ENCODE measurements at places on chromosomes 12 and 14.

GRCh38 chr12:95368931-95369330, 105.0 kb upstream of the METAP2 start:
- DNase-seq, result no peak

DNA sequence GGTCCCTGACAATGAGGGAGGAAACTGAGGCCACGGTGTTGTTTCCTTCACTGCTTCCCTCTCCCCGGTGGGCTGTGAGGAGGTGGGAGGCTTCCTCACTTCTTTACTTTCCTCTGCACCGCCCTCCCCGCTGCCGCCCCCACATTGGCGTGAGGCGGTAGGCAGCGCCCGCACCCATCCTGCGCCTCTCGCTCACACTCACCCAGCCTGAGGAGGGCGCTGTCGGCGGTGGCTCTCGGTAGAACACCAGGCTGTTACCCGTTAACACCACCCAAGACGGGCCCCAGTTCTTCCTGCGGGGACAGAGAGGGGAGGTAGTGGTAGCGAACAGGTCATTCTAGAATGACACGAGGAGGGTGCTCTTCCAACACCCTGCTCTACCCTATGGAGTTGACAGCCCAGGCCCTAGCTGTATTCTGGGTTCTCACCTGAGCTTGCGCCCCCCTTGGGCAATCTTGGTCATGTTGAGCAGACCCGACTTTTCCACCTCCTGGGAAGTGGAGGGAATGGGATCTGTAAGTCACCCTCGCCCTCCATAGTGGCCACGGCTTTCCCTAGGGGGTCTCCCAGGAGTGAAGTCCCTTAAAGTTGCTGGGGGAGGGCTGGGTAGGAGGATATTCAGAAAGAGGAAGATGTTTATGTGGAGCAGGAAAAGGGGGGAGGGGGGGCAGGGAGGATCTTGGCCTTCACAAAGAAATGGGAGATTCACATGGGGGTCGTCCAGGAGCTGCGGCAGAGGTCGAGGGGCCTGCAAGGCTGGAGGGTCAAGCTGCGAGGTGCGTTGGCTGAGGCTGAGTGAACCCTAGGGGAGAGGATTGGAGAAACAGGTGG, 3.3 kb downstream of the ARHGAP9 start:
- peak; percentile 68 for DNase-seq

GRCh38 chr12:65607401-65607841, 216.9 kb upstream of the HMGA2 start:
- no peak for DNase-seq

GRCh38 chr14:55803873-55804553, 224.0 kb downstream of the KTN1 start:
- no peak for DNase-seq

DNA sequence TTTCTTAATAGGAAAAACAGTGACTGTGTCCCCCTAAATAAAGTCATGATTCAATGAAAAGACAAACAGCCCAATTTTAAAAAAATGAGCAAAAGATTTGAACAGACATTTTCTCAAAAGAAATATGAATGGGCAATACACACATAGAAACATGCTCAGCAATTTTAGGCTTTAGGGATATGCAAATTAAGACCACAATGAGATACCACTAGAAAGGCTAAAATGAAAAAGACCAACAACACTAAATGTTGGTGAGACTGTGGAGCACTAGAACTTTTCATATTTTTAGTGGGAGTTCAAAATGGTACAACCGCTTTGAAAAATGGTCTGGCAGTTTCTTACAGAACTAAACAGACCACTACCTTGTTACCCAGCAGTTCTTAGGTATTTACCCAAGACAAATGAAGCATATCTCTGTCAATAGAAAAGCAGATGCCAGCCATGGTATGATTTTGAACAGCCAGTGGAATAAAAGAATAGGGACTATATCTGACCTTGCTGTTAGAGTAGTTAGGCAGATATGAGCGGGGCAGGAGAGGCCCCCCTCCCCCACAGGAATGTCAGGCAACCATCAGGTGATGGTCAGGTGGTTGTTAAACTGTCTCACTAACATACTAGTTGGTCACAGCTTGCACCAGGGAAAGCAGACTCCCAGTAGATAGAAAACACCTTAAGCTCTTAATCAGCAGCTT, 108.8 kb downstream of the PRKCH start:
- DNase-seq, result no peak

- DNase-seq, result no peak
Observed at GRCh38 chr12:39138268-39138667, 232.9 kb upstream of the CPNE8 start.

DNA sequence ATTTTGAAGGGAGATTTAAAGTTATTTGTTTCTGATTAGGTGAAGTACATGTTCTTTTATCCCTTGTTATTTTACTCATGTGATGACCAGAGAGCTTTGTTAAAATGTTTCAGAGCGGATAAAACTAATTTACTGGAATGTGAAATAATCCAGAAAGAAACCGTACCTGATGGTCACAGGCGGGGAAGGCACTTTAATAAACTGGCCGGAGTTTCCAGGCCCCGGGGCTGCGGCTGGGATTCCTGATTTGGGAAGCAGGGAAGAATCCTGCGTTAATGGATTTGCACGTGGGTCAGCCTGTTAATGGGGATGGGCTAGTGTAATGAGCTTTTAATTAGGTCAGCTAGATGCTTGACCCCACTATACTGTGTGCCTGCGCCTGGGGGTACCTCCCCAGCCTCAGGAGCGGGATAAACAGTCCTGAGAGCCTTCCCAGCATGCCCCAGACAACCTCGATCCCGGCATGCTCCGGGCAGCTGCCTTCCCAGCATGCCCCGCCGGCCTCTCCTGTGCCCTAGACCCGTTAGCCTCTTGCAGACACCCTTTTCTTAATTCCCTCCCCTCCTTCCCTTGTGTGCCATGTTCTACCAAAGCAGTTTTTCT, 208.6 kb upstream of the CDKN3 start:
- DNase-seq, result no peak

- peak; percentile 24 for DNase-seq
Observed at GRCh38 chr14:21070610-21071224, 613 bp downstream of the ARHGEF40 start.

DNA sequence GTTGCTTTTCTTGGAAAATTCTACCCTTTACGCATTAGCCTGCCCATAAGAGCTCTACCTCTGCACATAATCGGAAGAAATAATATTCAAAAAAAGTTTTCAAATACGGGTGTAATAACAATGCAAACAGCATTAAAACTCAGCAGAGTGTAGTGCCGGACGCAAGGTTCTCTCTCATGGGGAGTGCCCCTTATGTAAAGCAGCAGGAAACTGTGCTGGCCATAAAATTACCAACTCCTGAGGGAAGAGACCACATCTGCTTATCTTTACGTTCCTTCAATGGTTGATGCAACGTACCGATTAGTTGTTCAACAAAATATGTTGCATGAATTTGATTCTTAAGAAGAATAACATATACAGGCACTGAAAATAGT, 118.7 kb upstream of the TMCC3 start:
- no peak for DNase-seq

GRCh38 chr12:91721023-91721422, 424.6 kb downstream of the BTG1 start:
- DNase-seq, result no peak

DNA sequence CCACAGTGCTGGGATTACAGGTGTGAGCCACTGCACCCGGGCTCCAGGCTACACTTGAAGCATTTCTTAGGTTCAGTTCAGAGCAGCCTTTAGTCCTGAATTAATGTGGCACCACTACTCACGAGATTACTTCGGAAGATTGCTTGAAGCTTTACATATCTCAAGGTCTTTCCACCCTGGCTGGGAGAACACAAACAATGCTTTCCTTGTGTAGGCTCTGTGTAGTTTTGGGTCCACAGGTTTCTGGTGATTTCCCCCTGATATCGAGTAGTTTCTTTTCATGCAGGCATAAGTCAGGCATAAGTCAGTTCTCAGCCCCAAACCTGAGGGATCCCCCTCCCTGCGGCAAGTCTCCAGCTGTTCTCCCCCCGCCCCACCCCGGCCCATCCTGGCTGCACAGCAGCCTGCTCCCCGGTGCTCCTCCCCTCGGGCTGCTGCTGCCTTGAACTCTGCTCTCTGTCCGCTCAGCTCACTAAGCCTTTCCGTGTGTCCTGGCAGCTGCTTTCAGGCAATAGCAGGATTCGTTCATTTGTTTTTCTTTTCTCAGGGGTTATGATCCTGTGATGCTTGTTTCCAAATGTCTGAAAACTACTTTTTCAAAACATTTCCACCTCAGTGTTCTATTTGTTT, 417.7 kb downstream of the TMEM121 start:
- DNase-seq, result no peak

DNA sequence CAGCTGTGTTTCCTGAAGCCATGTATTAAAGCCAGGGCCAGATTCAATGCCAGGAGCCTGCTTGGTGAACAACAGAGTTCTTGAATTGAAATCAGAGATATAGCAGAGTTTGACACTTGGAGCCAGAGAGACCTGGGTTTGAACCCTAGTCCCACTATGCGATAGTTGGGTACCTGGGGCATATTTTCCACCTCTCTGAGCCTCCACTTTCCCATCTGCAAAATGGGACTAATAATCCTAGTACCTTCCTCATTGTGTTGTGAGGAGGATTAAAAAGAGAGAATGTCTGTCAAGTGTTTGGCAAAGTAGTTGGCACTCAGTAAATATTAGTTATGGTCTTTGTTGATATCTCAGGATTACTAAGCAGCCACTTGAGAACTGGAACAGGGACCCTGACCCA, 6.0 kb upstream of the HRK start:
- DNase-seq, result no peak

GRCh38 chr14:103892247-103892646, 36.0 kb upstream of the TDRD9 start:
- no peak for DNase-seq

GRCh38 chr12:123896767-123897166, 75.9 kb downstream of the CCDC92 start:
- no peak for DNase-seq

- no peak for DNase-seq
Observed at GRCh38 chr14:91145391-91146160, 31.7 kb downstream of the DGLUCY start.

DNA sequence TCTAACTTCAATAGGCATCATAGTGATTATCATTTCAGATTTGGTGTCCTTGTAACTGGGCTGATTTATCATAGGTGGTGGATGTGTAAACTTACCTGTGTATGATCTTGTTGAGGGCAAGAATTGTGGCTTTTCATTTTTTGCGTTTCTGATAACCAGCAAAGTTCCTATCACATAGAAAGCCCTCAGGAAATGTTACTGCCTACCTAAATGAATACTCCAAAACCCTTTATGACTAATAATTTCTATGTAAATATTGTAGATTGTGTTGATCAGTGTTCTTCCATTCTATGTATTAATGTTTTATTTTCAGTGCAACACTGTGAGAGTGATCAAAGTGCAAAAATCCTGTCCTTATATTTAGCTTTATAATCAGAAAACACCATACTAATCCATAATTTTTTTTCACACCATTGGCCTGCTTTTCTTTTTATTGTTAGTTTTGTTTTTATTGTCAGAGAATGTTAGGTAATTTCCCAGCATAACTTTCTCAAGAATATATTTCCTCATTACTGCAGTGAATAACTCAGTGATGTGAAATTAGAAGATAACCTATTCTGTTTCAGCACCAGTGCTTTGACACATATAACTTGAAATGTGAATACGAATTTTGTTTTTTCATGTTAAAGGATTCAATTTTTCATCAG, 94.1 kb downstream of the GPHN start:
- no peak for DNase-seq

GRCh38 chr14:99755068-99755405, 38.2 kb upstream of the EML1 start:
- no peak for DNase-seq

DNA sequence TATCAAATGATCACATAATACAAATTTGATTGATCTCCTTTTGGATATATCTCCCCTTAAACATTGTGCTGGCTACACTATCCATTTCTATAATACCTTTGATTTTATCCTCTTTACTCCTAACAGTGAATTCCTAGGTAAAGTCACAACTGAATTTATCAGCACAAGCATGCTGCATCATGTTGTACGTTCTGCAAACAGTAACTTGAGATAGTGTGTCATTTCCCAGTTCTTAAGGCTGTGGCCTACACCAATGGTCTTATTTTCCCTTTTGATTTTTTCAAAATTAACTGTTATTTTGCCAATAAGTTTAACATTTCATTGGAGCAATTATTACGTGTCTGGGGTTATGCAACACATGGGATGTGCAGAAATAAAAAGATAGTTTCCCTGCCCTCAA, 24.8 kb downstream of the PRKCH start:
- DNase-seq, result no peak

GRCh38 chr12:107092669-107093416, 506 bp downstream of the CRY1 start:
- DNase-seq, result peak; percentile 74

DNA sequence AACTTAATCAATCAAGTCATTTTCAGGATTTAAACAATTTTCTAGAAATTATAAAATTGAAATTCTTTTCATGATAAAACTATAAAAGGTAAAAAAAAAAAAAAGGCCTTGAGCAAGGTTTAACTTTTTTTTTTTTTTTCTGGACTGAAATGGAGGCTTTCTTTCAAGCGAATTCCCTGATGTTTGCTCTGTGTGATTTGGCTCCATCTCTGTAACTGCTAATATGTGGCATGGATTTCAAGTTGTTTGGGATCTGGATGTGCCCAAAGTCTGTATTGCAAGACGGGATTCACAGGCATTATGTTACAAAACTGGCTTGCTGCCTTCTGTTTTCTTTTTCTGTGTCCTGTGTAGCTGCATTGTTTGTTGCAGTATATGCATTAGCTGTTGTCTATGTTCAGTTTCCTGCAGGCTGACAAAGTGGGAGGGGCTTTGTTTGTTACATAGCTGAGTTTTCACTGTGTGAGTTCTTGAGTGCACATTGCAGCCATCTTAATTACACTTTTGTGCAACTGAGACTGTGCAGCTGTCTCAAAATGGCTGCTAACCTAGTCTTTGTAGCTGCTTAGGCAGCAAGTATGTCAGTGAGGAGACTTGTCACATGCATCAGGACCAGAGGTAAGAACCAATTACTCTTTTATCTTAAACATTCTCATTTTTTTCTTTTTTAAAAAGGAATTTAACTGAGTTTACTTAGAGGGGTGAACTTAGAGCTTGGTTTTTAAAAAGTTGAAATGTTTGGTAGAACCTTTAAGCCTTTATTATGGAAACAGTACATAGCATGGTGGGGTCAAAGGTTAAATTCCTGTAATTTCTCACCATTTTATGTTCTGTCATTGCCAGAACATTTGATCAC, 19.5 kb downstream of the ATF7IP start:
- DNase-seq, result peak; percentile 81

DNA sequence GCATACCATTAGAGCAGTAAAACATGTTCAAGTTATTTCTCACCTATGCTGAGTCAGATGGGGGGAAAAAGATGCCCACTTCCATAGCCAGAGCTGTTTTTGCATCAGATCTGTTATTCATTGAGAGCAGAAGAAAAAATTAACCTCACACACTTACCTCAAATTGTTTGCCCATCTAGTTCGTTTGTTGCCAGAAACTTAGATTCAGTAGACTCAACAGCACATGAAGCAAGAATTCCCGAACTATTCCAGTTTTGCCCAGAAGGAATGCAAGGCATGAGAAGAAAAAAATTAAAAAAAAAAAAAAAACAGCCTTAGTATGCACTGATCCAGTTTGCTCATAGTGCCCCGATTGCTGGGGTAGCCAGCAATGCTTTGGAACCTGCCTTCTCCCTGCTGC, 12.4 kb upstream of the DPF3 start:
- DNase-seq, result no peak

- no peak for DNase-seq
Observed at GRCh38 chr12:89935850-89936249, 227.2 kb upstream of the ATP2B1 start.

GRCh38 chr12:50822082-50822481, 20.6 kb upstream of the TMPRSS12 start:
- DNase-seq, result no peak
